ENCODE measurements at places on chromosomes 7 and 10. TPM values are rescaled to one million over a fixed set of nuclear protein-coding genes. Genes with fewer than 3 reads are reported as not detected.

DNA sequence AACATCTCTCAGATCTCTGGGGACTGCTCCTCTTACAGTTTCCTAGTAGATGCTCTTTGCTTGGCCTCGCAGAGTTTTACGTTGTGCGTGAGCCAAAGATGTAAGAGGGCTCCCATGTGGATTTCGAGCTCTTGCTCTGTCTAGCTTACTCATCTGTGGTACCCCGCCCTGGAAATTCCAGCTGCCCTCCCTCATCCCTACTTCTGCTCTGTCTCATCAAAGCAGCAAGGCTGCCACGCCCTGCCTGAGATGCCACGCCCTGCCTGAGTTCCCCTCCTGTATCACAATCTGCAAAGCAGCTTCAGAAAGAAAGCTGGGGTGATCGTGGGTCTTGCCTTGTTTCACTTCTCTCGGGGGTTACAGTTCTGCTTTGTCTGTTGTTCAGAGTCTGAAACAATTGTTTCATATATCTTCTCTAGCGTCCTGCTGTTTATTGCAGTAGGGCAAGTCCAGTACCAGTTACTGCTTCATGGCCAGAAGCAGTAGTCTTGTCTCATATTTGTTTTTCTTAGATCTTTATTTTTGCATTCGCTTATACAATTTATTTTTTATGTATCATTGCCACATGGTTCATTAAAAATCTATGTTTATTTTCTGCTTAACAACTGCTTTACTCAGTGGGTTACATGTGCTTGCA, 36.1 kb upstream of the CCNY start:
- no peaks in the 10 kb centered on the region for H3K27me3 ChIP-seq
- DNase-seq: no peak
- H3K4me1 ChIP-seq: no peaks in the 10 kb centered on the region
- no peaks in the 10 kb centered on the region for H3K36me3 ChIP-seq

GRCh38 chr7:24965831-24966708, 13.9 kb downstream of the OSBPL3 start:
- no peaks in the 10 kb centered on the region for H3K36me3 ChIP-seq
- H3K4me3 ChIP-seq: no peak overlapping the region
- H3K27me3 ChIP-seq: no peaks in the 10 kb centered on the region

DNA sequence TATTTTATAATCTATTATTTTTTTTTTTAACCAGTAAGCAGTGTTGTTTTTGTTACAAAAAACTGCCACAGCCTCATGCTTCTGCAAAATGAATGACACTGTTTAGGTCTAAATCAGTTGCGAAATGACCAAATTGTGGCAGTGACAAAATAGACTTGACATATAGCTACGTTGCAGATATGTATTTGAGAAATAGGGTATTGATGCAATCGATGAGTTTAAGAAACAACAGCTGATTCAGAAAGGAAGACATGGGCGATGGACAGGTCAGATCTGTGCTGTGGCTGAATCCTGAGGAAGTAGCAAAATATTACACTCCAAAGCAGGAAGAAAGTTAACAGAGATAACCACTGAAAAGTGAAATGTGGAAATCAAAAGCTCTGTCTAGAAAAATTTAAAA, 89.0 kb upstream of the STEAP4 start:
- H3K4me1 ChIP-seq: no peaks in the 10 kb centered on the region
- no peaks in the 10 kb centered on the region for H3K27me3 ChIP-seq
- H3K4me3 ChIP-seq: no peak overlapping the region
- no peak for DNase-seq
- H3K36me3 ChIP-seq: no peaks in the 10 kb centered on the region
- H3K27ac ChIP-seq: no peak overlapping the region

- H3K4me1 ChIP-seq: peaks cover 15% of the 10 kb centered on the region
- no peaks in the 10 kb centered on the region for H3K36me3 ChIP-seq
- no peak overlapping the region for H3K4me3 ChIP-seq
- DNase-seq: no peak
Measured at GRCh38 chr7:12674861-12675260, 12.6 kb upstream of the ARL4A start.

GRCh38 chr7:33559324-33559710, 346.0 kb upstream of the BMPER start:
- H3K27ac ChIP-seq: no peak overlapping the region
- H3K4me1 ChIP-seq: no peaks in the 10 kb centered on the region
- H3K36me3 ChIP-seq: no peaks in the 10 kb centered on the region
- H3K27me3 ChIP-seq: no peaks in the 10 kb centered on the region
- no peak for DNase-seq
- no peak overlapping the region for H3K4me3 ChIP-seq

DNA sequence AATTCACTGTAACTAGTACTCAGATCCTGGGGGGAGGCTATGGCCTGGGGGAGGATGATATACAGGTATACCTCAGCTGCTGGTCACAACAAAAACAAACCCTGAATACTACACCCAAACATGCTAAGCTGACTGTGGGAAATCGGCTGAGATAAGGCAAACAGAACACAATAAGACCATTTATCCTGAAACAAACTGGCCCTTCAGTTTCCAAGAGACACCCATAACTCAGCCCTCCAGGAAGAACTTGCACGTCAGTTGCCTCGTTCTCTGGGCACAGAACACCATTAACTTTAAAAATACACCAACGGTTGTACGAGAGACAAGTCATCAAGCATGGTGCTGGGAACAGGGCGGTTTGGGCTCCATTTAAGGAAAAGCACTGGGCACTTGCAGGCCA, 24.1 kb upstream of the KCNMA1 start:
- no peak for DNase-seq
- H3K4me3 ChIP-seq: no peak overlapping the region
- H3K36me3 ChIP-seq: no peaks in the 10 kb centered on the region
- no peaks in the 10 kb centered on the region for H3K4me1 ChIP-seq

The HMX2 gene
- polyA plus RNA-seq: not detected

- no peaks in the 10 kb centered on the region for H3K36me3 ChIP-seq
- no peaks in the 10 kb centered on the region for H3K27me3 ChIP-seq
- H3K27ac ChIP-seq: peak overlapping the region; percentile 31
Measured at GRCh38 chr7:77479536-77480088, 57.5 kb upstream of the PTPN12 start.

The GNGT1 gene
- not detected for polyA plus RNA-seq

GRCh38 chr7:77226357-77226839, 26.8 kb upstream of the FGL2 start:
- no peaks in the 10 kb centered on the region for H3K27me3 ChIP-seq
- DNase-seq: no peak
- H3K4me3 ChIP-seq: no peak overlapping the region
- peaks cover 4% of the 10 kb centered on the region for H3K4me1 ChIP-seq
- no peaks in the 10 kb centered on the region for H3K36me3 ChIP-seq
- no peak overlapping the region for H3K27ac ChIP-seq

DNA sequence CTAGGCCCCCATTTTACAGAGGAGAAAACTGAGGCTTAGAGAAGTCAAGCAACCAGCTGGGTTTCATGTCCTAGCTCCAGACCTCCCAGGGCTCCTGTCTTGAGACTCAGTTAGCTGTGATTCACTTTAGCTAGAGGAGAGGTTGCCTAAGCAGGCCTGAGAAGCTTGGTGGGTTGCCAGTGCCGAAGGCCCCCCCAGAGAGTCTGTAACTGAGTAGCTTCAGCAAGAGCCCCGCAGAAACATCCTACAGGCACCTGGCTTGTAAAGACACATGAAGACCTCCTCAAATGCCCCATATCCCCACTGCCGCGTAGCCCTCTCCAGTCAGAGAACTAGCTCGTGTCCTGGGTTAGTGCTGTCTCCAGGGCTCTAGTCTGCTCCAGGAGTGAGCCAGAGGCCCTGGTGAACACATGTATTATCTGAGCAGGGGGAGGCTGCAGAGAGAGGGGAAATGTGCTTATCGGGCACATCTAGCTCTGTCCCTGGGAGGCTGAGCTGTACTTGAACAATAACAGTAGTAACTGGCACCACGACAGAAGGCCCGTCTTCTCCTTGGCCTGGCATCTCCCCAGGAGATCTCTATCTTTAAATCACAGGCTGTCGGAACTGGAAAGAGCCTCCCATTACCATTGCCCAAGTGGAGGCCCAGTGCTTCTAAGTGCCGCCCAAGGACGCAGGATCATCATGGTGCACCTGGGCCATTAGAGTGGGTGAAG, 28.9 kb downstream of the UNC5B start:
- no peaks in the 10 kb centered on the region for H3K27me3 ChIP-seq
- no peak overlapping the region for H3K4me3 ChIP-seq
- peak overlapping the region; percentile 60 for H3K27ac ChIP-seq
- H3K4me1 ChIP-seq: peaks cover 33% of the 10 kb centered on the region
- no peaks in the 10 kb centered on the region for H3K36me3 ChIP-seq

Data from left lung (tissue), 14 donors.